CD8-positive, alpha-beta memory T cell (primary cell): ENCODE measurements at places on chromosomes 11 and 22. TPM values are rescaled to one million over a fixed set of nuclear protein-coding genes. Genes with fewer than 3 reads are reported as not detected.

GRCh38 chr11:2827256-2827655 is 58.3 kb downstream of the CDKN1C start:
- no peak overlapping the region for H3K4me3 ChIP-seq
- H3K27ac ChIP-seq = no peak overlapping the region
- no peaks in the 10 kb centered on the region for H3K4me1 ChIP-seq
- no peaks in the 10 kb centered on the region for H3K36me3 ChIP-seq

GRCh38 chr11:70434813-70435278 is 36.5 kb downstream of the CTTN start:
- H3K4me3 ChIP-seq = no peak overlapping the region
- no peak for DNase-seq
- H3K4me1 ChIP-seq = no peaks in the 10 kb centered on the region
- H3K27me3 ChIP-seq = no peaks in the 10 kb centered on the region
- H3K36me3 ChIP-seq = no peaks in the 10 kb centered on the region

Gene FLRT1
- total RNA-seq = not detected

DNA sequence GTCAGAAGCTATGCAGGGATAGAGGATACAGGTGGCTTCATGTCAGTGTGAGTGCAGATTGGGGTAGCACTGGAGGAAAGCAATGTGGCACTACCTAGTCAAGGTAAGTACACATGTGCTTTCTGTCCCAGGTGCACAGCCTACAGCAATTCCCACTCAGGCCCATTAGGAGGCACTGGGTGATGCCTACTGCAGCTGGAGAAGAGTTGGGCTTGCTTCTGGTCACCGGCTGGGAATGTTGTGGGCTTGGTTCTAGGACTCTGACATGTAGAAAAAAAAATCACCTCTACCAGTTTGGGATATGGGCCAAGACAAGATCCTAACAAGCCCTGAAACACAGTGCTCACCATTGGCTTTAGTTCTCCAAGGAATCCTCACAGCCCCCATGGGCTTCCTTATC is 69.7 kb downstream of the TENM4 start:
- H3K4me1 ChIP-seq = no peaks in the 10 kb centered on the region
- no peak overlapping the region for H3K4me3 ChIP-seq
- no peak overlapping the region for H3K27ac ChIP-seq
- H3K36me3 ChIP-seq = no peaks in the 10 kb centered on the region

DNA sequence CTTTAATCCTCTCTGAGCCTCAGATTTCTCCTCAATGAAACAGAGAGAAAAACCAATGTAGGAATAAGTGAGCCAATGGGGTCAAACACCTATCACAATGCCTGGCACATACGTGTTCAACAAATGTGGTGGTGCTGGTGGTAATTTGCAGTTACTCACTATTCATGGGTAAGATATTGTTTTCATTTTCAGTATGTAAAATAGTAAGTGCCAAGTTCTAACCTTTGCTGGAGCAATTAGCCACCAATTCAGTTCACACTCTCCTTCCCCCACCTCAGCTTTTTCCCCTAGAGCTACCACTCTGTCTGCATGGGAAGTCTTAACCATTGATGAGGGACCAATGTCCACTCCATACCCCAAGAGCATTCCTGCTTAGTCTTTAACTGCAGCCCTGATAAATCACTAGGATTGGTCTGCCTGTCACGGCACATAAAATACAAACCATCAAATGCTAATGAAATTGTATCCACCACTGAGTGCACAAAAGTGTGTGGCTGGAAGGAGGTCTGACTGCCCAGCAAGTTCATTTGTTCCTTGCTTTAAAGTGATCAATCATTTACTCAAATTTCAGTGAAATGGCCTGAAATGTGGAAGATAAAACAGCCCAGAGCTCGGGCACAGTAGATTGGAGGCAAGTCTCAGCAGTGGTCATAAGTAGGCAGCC is 187.4 kb upstream of the API5 start:
- H3K4me3 ChIP-seq = no peak overlapping the region
- H3K4me1 ChIP-seq = no peaks in the 10 kb centered on the region
- DNase-seq = no peak
- H3K27me3 ChIP-seq = no peaks in the 10 kb centered on the region
- H3K27ac ChIP-seq = no peak overlapping the region

- H3K36me3 ChIP-seq = no peaks in the 10 kb centered on the region
- H3K27ac ChIP-seq = no peak overlapping the region
- peaks cover 12% of the 10 kb centered on the region for H3K4me1 ChIP-seq
Observed at GRCh38 chr11:2094354-2095197, 44.6 kb downstream of the IGF2 start.

- H3K4me3 ChIP-seq = peak overlapping the region; percentile 64
- no peaks in the 10 kb centered on the region for H3K36me3 ChIP-seq
- DNase-seq = peak; percentile 59
Observed at GRCh38 chr11:534396-535209, 773 bp downstream of the HRAS start.

DNA sequence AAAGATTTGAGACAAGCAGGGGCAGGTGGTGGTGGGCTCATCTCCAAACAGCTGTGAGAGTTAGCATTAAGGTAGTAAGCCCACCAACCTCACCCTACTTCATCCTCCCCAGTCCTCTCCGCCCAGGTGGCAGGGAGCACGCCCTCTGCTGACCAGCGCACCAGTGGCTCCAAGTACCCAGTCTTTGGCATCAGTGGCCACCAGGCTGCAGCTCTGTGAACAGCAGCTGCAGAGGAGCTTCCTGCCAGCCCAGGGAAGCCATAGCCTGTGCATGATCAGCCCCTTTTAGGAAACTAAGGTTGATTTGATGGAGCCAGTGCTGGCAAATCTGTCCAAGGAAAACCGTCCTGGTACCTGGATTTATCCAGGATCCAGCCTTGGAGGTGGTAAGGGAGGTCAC is 21.7 kb downstream of the CAVIN3 start:
- no peak overlapping the region for H3K4me3 ChIP-seq
- H3K4me1 ChIP-seq = no peaks in the 10 kb centered on the region
- no peak overlapping the region for H3K27ac ChIP-seq
- no peaks in the 10 kb centered on the region for H3K27me3 ChIP-seq

Gene VPREB1
- not detected for total RNA-seq

GRCh38 chr22:38187413-38188212 is 6.0 kb upstream of the PLA2G6 start:
- DNase-seq = no peak
- no peaks in the 10 kb centered on the region for H3K36me3 ChIP-seq
- H3K27ac ChIP-seq = no peak overlapping the region
- no peaks in the 10 kb centered on the region for H3K4me1 ChIP-seq
- H3K4me3 ChIP-seq = no peak overlapping the region

DNA sequence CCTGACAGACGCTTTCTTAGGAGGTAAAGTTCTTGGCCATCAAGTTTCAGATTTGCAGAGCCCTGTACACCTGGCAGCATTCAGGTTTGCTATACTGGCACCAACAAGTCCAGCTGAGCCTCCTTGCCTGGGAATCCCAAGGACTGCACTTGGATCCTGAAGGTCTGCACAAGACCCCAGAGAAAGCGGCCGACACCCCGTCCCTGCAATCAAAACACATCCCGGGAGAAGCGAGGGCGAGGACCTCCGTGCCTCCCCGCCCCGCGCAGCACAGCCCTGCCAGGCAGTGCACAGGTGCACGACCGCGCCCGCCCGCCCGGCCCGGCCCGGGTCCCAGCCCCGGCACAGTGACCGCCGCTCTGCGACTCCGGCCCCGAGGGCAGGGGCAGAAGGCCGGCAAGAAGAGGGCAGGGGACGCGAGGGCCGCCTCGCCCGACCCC is 559 bp downstream of the MRTFA start:
- H3K4me1 ChIP-seq = peaks cover 28% of the 10 kb centered on the region
- H3K36me3 ChIP-seq = no peaks in the 10 kb centered on the region
- peak overlapping the region; percentile 81 for H3K4me3 ChIP-seq
- no peaks in the 10 kb centered on the region for H3K27me3 ChIP-seq

GRCh38 chr11:19558189-19558986 is 154.2 kb upstream of the NAV2 start:
- peaks cover 10% of the 10 kb centered on the region for H3K27me3 ChIP-seq
- no peaks in the 10 kb centered on the region for H3K4me1 ChIP-seq
- no peak overlapping the region for H3K4me3 ChIP-seq
- H3K27ac ChIP-seq = no peak overlapping the region

GRCh38 chr11:72821920-72822799 is 7.9 kb downstream of the ATG16L2 start:
- no peak overlapping the region for H3K4me3 ChIP-seq
- H3K4me1 ChIP-seq = no peaks in the 10 kb centered on the region

- no peak overlapping the region for H3K27ac ChIP-seq
- no peaks in the 10 kb centered on the region for H3K36me3 ChIP-seq
- H3K4me3 ChIP-seq = peak overlapping the region; percentile 31
- peaks cover 4% of the 10 kb centered on the region for H3K27me3 ChIP-seq
Observed at GRCh38 chr22:42286205-42286604, 15.8 kb upstream of the TCF20 start.

Gene TAF10
- total RNA-seq = 175 TPM

DNA sequence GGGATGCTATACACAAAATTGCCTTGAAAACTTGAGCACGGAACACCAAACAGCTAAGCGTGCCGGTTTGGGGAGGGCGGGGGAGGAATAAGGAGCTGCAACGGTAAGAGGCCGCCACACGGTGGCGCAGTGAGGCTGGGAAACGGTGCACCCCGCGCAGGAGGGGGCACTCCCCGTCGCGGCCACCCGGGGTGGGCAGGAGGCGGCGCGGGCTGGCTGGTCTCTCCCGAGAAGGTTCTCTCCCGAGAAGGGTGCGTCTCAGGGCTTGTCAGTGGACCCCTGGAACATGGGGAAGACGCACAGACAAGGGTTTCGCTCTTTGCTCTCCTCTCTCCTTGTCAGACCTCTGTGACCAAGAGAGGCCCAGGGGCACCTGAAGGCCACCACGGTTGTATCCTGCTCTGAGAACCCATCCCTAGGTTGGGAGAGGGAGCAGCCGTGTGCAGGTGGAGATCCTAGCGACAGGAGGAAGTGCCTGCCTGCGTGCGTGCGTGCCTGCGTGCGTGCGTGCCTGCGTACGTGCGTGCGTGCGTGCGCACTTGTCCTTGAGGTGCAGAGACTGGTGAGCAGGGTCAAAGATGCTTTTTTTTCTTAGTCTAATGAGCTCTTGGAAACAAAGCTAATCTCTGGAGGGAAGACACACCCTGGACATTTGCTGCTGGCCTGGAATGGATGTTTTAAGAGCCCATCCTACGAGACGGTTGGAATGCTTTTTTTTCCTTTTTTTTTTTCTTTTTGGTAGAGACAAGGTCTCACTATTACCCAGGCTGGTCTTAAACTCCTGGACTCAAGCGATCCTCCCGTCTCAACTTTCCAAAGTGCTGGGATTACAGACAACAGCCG is 18.1 kb upstream of the JAM3 start:
- peak; percentile 65 for DNase-seq
- no peaks in the 10 kb centered on the region for H3K36me3 ChIP-seq
- no peak overlapping the region for H3K27ac ChIP-seq

Gene OR5M10
- not detected for total RNA-seq

DNA sequence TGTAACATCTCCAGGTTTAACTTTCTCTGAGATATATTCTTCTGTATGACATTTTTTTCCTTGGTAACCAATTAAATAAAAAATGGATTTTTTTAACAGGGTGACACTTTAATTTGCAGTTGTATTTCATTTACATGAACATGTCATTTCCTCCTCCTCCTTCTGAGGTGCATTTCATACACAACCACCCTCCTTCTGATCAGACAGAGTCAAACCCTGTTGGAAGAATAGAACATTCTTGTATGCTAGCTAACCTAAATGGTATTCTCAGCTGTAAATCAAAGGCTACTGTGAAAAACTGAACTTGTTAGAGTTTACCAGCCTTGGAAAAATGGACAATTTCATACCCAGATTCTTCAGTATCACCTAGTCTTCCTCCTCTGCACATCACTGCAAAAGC is 52.7 kb upstream of the CHRM4 start:
- no peak overlapping the region for H3K4me3 ChIP-seq
- no peak for DNase-seq
- H3K4me1 ChIP-seq = no peaks in the 10 kb centered on the region
- H3K27me3 ChIP-seq = no peaks in the 10 kb centered on the region
- H3K36me3 ChIP-seq = peaks cover 4% of the 10 kb centered on the region
- H3K27ac ChIP-seq = no peak overlapping the region

DNA sequence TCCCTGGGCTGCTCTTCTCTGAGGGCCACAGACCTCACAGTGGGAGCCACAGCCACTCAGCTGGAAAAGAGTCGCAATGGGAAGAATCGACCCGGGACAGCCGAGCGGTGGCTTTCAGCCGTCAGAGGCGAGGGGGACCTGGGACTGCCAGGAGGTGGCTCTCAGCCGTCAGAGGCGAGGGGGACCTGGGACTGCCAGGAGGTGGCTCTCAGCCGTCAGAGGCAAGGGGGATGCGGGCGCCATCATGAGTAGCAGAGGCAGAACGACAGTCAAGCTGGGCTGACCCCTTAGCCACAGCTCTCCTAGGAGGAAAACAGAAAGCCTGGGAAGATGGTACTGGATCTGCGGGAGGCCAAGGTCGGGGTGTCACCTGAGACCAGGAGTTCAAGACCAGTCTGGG is 14.9 kb upstream of the MUC2 start:
- no peak overlapping the region for H3K27ac ChIP-seq
- H3K4me1 ChIP-seq = no peaks in the 10 kb centered on the region
- no peak for DNase-seq
- H3K36me3 ChIP-seq = no peaks in the 10 kb centered on the region
